ENCODE measurements at places on chromosomes 3 and 15.

DNA sequence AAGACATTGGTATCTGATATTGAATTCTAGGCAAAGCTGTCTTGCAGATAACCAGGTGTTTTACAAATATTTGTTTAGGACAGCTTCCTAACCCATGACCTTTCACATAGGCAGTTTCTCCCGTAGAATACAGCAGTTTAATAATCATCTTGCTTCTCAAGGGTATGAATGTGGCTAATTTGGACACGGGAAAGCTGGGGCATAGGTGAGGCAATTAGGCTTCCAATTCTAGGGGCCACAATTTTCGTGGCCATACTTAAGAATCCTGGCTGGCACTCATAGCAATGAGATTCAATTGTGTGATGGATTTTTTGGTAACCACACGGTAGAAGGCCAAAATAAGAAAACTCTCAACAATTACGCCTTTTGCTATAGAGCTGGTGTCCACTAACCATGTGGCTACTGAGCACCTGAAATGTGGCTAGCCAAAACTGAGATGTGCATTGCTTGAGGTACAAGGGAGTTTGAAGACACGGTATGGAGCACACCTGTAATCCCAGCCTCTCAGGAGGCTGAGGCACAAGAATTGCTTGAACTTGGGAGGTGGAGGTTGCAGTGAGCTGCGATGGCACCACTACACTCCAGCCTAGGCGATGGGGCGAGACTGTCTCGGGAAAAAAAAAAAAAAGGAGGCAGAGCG is 34.4 kb downstream of the TFRC start:
- DNase-seq, result no peak

DNA sequence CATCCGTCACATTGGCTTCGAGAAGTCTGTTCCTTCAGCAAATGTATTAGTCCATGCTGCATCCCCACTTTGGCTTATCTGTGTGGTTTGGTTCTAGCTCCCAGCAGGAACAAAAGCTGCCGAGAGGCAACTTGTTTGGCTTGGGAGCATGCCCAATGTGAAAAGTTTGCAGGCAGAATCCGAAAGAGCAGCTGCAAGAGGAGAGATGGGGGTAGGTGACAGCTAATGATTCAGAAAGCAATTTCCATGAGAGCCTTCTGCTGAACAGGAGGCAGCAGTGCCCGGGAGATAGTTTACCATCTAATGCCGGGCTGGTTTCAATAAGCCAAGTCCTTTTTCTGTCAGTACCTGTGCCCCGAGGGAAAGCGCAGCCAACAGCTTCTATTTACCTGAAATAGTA is 60.2 kb downstream of the GRM7 start:
- no peak for DNase-seq

- no peak for DNase-seq
Measured at GRCh38 chr15:80641384-80641783, 53.7 kb upstream of the ABHD17C start.

- no peak for DNase-seq
Measured at GRCh38 chr3:193868590-193868989, 267.4 kb upstream of the HES1 start.

- DNase-seq, result no peak
Measured at GRCh38 chr3:82038556-82038955, 277.1 kb upstream of the GBE1 start.

DNA sequence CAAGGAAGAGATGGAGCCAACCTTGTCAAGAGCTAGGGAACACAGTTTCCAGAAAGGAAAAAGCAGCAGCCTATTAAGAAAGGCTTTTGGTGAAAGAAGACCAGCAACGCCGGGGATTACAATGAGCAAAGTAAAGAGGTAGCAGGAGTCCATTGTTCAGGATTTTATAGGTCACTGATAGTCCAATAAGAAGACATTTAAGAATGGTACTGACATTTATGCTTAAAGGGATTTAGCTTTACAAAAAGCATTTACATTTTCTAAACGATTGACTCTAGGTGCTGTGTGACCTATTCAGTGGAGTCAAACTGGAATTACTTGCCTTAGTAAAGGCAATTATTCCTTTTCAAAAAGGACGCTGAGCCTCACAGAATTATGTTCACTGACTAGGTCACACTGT is 40.8 kb downstream of the CSNK1G1 start:
- no peak for DNase-seq

DNA sequence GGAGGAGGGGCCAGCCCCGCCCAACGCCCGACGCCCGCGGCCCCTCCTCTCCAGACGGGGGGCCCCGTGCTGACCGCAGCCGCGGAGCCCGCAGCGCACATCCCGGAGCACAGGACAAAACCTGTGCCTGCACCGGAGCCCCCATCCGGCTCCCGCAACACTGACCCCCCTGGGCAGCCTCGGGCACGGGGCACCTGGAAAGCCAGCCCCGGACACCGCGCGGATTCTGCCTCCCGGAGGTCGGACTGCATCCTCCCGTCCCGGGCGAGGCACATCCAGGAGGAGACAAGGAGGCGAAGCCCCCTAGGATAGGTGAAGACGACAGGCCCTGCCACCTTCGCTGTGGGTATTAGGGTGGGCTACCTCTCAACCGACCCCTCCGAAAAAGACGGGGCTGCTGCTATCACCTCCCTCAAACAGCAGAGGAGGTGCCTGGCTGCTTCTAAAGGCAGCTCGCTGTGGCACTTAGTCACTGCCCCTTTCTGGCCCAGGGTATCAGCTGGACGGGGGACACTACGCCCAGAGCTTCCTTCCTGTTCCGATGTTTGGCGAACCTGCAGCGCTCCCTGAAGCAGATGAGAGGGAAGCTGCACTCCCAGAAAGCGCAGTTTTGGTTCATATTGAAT is 10.6 kb downstream of the XXYLT1 start:
- no peak for DNase-seq

DNA sequence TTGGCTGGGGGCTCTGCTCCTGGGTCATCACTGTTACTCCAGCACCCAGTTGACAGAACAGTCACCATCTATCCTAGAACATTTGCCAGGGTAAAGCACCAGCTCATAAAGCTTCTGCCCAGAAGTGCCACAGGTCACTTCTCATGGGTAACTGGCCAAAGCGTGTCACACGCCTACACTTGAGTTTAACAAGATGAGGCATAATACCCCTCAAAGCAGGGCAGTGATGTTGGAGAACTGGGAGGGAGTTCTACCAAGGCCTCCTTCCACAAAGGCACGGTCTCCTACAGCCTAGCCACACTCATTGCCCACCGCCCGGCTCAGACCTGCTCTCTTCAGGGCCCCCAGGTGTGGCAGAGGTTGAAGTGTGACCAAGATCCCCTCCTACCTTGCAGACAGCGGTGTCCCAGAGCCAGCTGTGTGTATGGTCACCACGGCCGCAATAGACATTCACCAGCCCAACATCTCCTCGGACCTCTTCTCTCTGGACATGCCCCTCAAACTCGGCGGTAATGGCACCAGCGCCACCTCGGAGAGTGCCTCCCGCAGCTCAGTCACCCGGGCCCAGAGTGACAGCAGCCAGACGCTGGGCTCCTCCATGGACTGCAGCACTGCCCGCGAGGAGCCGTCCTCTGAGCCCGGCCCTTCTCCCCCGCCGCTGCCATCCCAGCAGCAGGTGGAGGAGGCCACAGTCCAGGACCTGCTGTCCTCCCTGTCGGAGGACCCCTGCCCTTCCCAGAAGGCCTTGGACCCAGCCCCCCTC is 107.7 kb downstream of the ETFA start:
- DNase-seq, result no peak

DNA sequence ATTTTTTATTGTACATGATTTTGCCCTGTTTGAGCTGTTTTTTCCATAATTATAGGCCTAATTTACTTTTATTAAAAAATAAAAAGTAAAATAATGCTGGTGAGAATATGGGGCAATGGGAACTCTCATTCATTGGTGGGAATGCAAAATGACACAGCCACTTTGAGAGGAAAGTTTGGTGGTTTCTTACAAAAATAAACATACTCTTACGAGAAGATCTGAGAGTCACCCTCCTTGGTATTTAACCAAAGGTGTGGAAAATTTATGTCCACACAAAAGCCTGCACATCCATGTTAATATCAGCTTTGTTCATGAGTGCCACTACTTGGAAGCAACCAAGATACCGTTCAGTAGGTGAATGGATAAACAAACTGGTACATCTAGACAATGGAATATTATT is 9.8 kb downstream of the MUC13 start:
- DNase-seq, result no peak

DNA sequence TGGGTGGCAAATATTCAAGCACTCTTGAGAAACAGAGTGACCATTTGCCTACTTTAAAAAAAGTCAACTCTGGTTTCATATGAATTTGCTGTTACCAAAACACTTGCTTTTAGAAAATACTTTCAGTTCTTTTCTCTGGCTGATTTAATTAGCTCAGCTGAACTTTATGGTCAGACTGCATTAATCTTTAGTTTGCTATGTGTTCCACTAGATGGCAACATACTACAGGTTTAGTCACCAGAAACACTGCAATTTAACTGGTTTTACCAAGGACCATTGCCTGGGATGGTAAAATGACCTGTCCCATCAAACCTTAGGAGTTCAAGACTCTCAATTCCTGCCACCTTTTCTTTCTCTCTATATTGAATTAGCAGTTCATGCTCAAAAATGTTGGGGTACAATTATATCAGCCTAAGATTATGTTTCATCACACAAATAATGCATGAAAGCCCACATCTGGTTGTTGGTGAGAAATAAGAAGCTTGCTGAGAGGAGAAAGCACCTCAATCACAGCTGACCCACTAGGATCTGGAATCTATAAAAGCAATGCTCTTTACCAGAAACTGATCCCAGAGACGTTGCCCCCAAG is 14.2 kb downstream of the EIF4E3 start:
- no peak for DNase-seq

DNA sequence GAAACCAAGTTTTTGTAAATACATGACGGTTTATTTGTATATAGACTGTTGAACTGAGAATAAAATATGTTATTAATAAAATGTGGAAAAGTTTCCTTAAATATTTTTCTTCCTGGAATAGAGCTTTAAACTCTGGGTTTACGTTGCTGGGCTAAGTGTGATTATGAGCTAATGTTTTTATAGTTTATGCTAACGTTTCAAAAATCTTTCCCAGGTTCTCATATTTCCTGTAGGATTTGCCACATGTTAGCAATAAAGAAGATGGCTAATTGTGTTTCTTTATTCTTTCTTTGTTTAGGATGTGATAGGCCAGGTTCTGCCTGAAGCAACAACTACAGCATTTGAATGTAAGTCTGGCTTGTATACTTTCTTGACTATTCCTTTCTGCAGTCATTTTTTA is 7.2 kb downstream of the MAP2K5 start:
- DNase-seq, result no peak

- DNase-seq, result no peak
Measured at GRCh38 chr3:57598765-57599360, 1.7 kb upstream of the ARF4 start.

- no peak for DNase-seq
Measured at GRCh38 chr3:145869958-145870357, 291.0 kb downstream of the PLOD2 start.

DNA sequence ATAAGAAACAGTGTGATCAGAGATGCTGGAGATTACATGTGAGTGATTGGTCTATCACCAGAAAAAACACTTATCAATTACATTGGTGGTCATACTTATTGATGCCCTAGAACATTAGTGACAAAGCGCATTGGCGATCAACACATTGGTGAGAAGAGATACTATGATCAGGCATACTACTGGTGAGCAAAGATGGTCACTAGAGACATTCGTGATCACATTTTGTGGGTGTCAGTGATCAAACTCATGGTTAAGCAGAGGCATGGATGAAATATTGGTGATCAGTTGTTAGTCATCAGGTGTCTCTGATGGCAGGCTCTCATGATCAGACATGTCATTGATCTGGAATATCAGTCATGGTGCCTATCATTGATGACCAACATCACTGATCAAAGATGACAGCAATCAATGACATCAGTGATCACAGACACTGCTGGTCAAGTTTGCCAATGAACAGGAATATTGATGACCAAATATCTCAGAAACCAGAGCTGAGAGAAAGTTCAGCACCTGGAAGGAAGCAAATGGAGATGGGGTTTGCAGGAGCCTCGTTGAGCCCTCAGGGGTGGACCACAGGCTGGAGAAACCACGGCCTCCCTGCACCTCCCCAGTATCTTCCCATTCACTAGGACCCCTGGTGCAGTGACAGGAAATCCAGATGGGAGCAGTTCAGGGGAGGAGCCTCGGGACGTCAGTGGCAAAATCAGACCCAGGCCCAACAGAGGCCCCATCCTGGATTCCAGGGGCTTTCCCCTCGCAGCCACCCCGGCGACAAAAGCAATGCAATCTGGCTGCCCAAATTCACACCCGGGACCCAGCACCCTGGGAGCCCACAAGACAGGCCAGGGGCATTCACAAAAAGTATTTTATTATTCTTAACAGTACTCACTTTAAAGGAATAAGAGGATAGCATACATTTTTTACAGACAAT is 12.2 kb upstream of the DNAJB8 start:
- DNase-seq, result no peak

GRCh38 chr3:94246171-94246570 is 183.3 kb downstream of the NSUN3 start:
- DNase-seq, result no peak

DNA sequence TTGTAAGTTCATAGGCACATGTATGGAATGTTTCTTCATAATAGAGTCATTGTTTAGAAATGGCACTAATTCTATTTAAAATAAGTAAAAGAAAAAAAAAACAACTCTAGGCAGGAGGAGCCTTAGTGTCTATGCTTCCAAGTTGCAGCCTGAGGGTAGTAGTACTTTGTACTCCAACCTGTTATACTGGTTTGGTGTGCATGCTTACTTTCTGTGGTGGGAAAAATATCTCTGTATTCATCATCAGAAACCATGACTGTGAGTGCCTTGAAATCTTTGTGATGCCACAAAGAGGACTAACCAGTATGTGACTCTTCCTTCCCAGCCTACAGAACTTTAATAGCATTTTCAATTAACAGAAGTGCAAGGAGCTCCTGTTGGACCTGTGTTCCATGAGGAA is 4.4 kb downstream of the NAALADL2 start:
- no peak for DNase-seq

GRCh38 chr3:46462111-46462510 is 2.6 kb downstream of the LTF start:
- no peak for DNase-seq

- DNase-seq, result no peak
Measured at GRCh38 chr3:42590989-42591756, 513 bp downstream of the SS18L2 start.

DNA sequence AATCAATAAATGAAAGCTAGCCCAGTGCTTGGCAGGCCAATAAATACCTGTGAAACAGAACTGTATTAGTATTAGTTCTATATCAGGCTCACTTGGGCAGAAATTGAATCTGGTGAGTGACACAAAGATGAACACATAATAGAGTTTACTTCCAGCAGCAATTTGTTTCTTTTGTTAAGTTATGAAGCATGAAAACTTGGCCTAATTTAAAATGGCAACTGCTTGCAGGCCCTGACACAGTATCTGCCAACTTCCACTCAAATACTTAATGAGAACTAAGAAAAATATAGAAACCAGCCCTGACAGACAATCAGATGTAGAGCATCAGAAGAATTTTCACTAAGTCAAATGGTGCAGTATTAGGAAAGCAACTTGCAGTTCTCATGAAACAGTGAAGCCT is 37.6 kb upstream of the LRIG1 start:
- DNase-seq, result no peak

- DNase-seq, result no peak
Measured at GRCh38 chr15:78055919-78056713, 21.4 kb downstream of the TBC1D2B start.

GRCh38 chr15:73287019-73287418 is 81.7 kb downstream of the HCN4 start:
- DNase-seq, result no peak

- no peak for DNase-seq
Measured at GRCh38 chr15:68424754-68425390, 7.1 kb downstream of the ITGA11 start.

- no peak for DNase-seq
Measured at GRCh38 chr15:65042776-65043327, 2.3 kb upstream of the SLC51B start.

GRCh38 chr3:8972639-8973038 is 9.4 kb upstream of the RAD18 start:
- DNase-seq, result no peak

Data from cerebellar nuclear complex (tissue), 1 donor.